ENCODE measurements at places on chromosomes 2 and 18. TPM values are rescaled to one million over a fixed set of nuclear protein-coding genes. Genes with fewer than 3 reads are reported as not detected.
A peak's percentile ranks its signal among the peaks of the same experiment; 100 is the strongest.

Gene GALNT5
- total RNA-seq, result 26.1 TPM

Gene IL36A
- 6.3 TPM for total RNA-seq

Gene ACKR3
- 22.0 TPM for total RNA-seq

Gene PIKFYVE
- 18.1 TPM for total RNA-seq

DNA sequence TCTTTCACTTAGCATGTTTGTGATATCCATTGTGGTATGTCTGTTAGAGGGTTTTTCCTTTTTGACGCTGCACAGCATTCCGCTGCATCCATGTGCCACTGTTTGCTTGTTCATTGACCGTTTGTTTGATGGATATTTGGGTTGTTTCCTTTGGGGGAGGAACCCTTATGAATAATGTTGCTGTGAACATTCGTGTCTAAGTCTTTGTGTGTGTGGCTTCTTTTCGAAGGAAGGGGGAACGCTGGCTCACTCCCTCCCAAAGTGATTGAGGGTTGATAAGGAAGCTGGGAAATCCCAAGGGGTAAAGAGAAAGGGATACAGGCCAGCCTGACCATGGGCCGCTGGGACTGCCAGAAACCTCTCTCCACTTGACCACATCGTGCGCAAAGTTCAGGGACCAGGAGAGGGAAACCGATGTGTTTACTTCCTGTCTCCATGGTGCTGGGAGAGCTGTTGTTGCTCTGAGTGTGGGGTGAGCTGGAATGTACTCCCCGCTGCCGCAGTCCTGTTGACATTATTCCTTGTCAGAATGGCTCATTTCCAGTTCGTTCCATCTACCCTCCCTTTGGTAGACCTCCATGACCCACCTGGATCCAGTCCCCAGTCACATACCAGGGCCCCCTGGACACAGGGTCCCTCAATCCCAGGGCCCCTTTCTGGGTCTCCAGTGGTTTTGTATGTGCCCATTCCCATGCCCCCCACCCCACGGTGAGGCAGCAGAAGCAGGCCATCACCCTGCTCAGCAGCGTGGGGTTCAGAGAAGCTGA, 39.6 kb downstream of the HS1BP3 start:
- peak; percentile 72 for DNase-seq

DNA sequence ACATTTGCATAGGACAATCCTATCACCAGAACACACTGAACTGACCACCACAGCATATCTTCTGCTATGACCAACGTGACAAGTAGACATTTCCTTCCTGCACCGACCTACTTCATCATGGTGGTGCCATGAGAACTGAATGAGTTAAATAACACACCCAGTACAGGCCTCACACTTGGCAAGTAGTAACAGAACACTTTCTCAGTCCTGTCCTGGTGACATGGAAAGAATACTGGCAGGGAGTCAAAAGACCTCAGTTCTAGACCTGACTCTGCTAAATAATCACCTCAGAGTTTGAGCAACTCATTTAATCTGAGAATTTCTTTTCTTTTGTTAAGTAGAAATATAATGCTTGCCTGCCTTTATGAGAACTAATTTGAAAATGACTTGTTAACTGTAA, 186.3 kb upstream of the SMAD7 start:
- peak; percentile 23 for DNase-seq

GRCh38 chr2:14018620-14019019, 613.9 kb upstream of the LRATD1 start:
- no peak for DNase-seq

GRCh38 chr2:18754286-18754685, 164.9 kb upstream of the NT5C1B start:
- DNase-seq, result no peak

- peak; percentile 16 for DNase-seq
Observed at GRCh38 chr2:67895227-67895941, 167.4 kb downstream of the C1D start.

DNA sequence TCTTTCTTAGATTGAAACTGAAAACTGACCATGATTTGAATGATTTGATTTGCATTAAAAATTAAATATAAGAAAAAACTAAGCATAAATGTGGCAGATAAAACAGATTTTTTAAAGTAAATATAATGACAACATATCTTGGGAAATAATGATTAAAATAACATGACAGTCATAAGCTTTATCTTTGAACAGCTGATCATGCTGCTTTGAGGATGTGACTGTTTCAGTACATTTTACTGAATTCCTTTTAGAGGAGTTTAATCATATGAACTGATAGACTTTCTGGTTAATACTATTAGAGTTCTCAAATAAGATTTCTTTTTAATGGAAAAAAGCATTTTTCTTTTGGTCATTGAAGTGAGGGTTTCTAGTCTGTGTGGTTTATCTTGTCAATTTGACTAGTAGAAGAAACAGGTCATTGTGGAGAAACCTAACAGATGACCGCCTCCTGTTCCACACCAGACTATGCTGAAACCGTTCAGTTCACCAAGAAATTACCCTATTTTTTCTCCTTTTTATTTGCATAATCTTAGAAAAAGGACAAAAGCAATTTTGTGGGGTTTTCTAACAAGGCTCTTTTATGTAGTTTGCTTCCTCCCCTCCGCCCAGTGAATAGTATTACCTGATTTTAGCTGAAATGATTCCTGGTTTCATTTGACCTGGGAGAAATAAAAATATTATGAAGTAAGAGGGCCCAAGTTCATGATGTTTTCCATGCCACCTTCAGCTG, 262.1 kb downstream of the PTGR3 start:
- DNase-seq, result peak; percentile 37

DNA sequence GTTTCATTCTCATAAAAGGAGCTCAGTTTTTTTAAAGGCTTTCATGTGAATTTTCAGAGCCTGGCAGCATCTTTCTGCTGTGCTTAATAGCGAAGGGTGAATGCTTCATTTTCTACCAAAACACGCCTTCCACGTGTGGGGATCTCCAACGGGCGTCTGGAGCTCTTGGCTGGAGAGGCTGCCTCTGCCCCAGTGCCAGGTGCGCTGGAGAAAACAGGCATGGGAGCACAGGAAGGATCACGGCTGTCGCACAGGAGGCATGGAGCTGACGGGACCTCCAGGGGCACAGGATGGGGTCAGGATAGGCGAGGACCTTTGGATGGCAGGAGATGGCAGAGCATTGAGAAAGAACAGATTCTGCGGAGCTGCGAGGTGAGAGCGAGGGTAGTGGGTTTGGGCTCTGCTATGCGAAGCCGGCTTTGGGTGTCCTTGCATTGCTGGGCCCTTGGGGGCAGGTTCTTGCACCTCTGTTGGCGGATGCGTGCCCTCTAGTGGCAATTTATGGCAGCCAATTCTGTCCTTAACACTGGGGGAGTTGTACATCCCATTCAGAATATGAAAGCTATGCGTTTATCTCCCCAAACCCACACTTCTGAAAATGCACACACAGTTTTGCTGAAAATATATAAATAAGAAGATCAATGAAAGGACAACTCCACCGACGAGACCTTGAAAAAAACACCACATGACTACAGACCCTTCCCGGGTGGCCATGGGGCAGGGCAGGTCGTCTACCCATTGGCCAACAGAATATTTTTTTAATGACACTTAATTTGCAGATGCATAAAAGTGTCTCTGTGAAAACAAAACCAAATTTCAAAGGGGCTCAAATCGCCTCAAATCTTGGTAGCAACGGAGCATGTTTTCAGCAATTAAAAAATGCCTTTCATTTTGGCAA, 90.4 kb upstream of the SLC35G4 start:
- peak; percentile 51 for DNase-seq

- DNase-seq, result peak; percentile 93
Observed at GRCh38 chr18:12287684-12288402, 20.2 kb upstream of the TUBB6 start.
